MM.1S (cell line): ENCODE measurements at places on chromosomes 6 and 20.
A peak's percentile ranks its signal among the peaks of the same experiment; 100 is the strongest.

- no peak for DNase-seq
Observed at GRCh38 chr6:39428152-39428551, 105.7 kb upstream of the KCNK16 start.

DNA sequence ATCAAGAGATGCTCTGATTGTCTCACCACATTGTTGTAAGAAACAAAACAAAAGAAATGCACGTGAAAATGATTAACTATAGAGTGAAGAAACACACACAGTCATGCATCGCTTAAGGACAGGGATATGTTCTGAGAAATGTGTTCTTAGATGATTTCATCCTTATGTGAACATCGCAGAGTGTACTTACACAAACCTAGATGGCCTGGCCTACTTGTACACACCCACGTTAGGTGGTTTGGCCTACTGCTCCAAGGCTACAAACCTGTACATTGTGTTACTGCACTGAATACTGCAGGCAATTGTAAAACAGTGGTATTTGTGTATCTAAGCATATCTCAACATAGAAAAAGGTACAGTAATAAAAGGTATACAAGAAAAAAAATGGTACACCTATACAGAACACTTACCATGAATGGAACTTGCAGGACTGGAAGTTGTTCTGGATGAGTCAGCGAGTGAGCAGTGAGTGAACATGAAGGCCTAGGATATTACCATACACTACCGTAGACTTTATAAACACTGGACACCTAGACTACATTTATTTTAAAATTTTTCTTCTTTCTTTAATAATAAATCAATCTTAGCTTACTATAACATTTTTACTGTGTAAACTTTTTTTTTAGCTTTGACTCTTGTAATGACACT, 48.6 kb downstream of the FKBP5 start:
- DNase-seq: no peak

DNA sequence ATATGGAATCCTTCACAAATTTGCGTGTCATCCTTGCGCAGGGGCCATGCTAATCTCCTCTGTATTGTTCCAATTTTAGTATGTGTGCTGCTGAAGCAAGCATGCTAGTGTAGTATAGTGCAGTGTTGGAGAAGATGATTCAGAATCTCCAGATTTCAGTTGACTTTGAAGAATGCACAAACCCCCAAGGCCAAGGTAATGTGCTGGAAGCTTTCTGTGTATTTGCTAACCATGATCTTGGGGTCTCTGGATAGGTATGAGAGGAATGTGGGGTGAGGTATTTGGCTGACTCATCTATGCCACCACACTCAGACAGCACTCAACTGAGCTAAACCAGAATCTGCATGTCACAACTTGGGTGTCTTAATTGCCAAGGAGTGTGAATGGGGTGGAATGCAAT, 42.6 kb upstream of the DEK start:
- DNase-seq: no peak

DNA sequence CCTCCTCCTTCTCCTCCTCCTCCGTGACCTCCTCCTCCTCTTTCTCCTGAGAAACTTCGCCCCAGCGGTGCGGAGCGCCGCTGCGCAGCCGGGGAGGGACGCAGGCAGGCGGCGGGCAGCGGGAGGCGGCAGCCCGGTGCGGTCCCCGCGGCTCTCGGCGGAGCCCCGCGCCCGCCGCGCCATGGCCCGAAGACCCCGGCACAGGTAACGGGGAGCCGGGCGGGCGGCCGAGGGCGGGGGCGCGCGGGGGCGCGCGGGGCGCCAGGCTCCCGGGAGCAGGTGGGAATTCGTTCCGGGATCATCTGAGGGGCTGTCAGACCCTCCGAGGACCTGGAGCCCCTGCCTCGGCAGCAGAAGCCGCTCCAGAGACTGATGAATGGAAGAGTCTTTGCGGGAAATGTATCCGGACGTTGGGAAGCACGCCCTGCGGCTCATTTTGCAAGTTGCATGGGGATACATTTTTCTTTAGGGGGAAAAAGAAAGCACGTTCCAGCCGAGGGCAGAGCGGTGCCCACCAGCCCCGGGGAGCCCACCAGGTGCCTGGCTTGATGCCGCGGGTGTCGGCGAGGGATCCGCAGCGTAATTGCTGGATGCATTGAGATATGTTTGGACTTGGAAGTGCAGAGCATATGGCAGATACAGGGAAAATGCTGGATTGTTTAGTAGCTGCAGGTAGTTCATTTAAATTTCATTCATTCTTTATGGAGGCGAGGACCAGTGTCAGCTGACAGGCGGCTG, 394 bp downstream of the MYB start:
- peak; percentile 9 for DNase-seq

GRCh38 chr6:34022873-34023255, 123.0 kb downstream of the GRM4 start:
- no peak for DNase-seq
